NCI-H1436 treated with DMSO at 0.1 percent for 48 hours (cell line): ENCODE measurements at places on chromosomes 12 and 14.

GRCh38 chr14:51019089-51019488 lies 74.8 kb upstream of the PYGL start:
- DNase-seq, result no peak

- DNase-seq, result no peak
These were observed 49.5 kb upstream of the NUAK1 start for GRCh38 chr12:106188256-106188655.

- no peak for DNase-seq
These were observed 27.8 kb downstream of the C14orf132 start for GRCh38 chr14:96066976-96067375.

GRCh38 chr12:126879842-126880241 lies 1387.1 kb upstream of the TMEM132C start:
- no peak for DNase-seq

- DNase-seq, result no peak
These were observed 14.8 kb downstream of the BDKRB1 start for GRCh38 chr14:96270565-96271420.

- no peak for DNase-seq
These were observed 2.8 kb downstream of the FAM234B start for GRCh38 chr12:13046964-13047363.

DNA sequence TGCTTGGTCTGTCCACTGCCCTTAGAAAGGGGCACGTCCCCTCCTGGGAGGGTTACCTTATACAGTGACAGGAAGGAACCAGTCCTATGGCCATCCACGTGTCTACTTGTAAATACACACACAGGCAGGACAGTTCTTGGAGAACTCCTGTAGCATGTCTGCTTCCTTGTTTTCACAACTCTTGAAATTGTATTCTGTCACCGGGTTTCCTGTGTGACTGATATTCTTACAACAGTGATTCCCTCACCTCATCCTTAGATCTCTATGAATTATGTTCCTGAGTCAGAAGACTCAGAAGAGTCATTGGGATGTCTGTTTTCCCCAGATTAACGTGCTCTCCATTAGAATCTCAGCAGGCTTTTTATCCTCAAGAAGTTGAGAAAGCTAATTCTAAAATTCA lies 44.1 kb upstream of the DYNC1H1 start:
- DNase-seq, result no peak

DNA sequence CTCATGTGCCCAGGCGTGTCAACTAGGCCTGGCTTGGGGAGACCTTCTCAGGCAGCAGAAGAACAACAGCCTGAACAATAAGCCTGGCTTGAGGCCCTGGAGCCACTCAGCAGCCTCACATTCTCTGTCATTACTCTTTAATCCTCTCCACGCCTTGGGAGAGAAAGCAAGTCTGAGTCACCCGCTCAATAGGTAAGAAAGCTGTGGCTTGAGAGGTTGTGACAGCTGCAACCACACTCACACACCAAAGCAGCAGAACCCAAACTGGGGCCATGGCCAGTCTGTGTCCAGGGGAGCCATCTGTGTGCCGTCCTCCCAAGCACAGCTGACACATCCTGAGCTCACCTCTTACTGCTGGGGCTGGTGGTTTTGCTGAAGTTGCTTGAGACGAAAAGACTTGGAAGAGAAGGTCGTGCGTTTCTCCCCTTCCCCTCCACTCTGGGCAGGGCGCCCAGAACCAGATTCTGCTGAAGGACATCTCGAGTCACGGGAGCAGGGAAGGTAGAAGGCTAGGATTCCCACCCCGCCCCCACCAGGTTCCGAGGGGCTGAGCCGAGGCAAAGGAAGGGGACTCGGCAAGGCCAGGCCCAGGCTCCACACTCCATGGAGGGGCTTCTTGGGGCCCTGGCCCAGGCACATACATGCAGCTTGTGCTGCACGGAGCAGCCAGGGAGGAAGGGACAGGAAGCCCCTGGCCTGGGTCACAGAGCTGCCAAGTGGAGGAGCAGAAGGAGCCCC lies 5.5 kb downstream of the TMEM63C start:
- DNase-seq, result no peak

DNA sequence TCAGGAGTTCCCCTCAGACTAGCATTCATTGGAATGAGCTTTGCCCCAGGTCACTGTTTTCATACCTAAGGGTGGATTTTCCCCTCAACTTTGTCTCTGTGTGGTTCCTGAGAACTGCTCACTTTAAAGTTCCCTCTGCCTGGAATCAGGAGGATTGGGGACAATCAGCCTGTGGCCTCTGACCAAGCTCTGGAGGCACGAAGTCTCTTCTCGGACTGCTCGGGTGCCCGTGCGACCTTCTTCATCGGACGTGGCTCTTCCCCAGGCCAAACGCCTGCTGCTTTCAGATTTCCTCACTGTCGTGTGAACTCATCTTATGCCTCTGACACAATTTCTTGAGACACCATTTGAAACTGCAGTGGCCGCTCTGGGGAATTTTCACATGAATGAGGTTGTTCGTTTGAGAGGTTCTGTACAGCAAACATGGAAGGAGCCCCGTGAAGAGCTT lies 153.7 kb upstream of the PZP start:
- no peak for DNase-seq

DNA sequence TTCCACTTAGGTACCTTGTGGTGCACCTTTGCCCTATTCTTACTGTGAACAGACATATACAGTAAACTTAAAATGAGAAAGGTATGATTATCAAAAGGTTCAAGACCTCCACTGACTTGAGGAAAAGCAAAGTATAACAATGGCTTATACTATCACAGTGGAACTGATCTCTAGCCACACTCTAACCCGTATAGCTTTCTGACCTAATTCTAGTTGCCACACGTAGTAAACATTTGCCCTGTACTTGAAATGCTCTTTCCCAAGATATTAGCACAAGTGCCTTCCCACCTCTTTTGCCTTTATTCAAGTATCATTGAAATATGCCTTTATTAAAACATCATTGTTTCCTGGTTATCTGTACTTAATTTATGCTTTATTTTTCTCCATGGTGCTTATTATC lies 250.4 kb upstream of the PPFIA2 start:
- no peak for DNase-seq

DNA sequence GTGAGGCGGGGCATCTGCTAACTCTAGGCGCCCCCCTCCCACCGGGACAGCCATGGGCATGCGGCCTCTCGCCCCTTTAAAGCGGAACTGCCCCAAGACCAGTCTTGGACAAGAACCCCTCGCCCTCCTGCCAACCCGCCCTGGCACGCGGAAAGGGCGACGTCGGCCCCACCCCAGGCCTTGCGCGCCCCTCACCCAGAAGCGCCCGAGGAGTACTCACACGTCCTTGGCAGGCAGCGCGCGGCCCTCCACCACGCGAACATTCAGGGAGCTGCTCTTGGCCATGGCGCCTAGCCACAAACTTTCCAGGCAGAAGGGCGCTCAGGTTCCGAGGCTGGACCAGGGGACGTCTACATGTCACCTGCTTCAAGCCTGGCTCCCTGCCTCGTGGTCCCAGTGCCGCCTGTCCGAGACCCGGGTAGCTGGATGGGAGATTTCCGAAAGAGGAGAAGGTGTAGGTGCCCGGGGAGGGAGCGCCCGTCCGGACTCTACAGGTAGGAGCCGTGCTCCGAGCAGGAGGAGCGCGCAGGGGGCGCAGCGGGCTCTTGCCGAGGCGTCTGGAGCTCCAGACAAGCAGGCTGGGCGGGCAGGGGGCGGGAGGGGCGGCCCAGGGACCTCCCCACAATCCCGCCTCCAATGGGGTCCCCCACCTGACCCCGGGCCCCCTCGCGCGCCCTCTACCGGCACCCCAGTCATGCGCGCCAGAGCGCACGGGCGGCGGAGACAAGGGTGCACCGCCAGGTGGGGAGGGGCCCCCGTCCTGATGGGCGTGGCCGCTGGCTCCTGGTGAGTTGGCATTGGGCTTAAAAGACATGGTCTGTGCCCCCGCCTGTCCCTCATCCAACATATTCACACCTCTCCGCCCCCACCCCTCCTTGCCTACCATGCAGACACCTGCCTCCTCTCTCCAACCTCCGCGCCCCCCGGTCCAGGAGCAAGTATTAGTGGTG lies at the start of gene RASAL1:
Gene RASAL1 (minus strand): TSS at position 584 of the 950 bp plus-strand sequence. CDS start 299 bp downstream, at position 285.
- no peak for DNase-seq

GRCh38 chr14:101478796-101479410 lies 82.4 kb upstream of the DIO3 start:
- DNase-seq, result no peak

DNA sequence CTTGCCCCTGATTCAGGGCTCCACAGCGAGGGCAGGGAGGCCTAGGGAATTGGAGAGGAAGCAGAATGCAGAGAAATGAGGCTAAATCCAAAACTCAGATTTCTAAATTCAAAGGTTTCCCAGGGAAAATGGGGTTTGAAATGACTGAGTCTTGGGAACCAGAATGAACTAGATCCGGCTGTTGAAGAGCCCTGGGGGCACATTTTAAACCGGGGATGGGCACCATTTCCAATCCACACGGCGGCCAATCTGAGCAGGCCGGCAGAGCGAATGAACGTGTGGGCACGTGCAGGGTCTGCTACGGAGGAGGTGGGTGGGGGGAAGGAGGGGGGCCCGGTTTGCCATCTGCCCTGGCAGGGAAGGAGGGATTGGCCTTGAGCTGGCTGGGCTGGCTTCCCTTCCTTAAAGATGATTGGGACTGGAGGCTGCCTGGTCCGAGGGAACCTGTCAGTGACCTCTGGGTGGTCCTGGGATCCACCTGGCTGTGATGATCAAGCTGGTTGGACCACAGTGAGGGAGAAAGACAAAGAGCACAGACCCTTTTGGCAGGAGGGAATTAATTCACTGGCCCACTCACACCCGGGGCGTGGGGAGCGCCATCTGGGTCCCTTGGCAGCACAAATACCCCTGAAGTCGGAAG lies 161.0 kb downstream of the RBM19 start:
- no peak for DNase-seq

GRCh38 chr12:49825971-49826421 lies 2.2 kb downstream of the NCKAP5L start:
- DNase-seq, result no peak

DNA sequence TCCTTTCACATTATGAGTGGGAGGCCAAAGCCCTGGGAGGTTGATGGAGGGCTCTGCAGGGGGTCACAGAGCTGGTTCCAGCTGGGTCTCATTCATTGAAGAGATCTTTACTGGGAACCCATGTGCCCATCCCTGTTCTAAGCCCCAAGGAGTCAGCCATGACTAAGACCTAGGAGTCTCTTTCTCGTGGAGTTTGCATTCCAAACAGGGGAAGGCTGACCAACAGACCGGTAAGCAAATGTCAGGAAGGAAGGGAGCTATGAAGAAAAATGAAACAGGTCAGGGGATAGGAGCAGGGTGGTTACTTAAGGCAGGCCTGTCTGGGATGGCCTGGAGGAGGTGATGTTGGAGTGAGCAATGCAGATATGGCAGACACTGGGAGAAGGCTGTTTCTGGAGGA lies 31.5 kb downstream of the SYNDIG1L start:
- DNase-seq, result no peak
